ENCODE measurements at places on chromosomes 5 and 9. TPM values are rescaled to one million over a fixed set of nuclear protein-coding genes. Genes with fewer than 3 reads are reported as not detected.

The PCDHGA11 gene
- total RNA-seq: not detected

The MEGF10 gene
- total RNA-seq: not detected

The CCNJL gene
- total RNA-seq: not detected

The DPYSL3 gene
- total RNA-seq: 0.23 TPM

The FOXD4L5 gene
- total RNA-seq: 0.16 TPM

The XRCC4 gene
- 12.6 TPM for total RNA-seq

The IL33 gene
- total RNA-seq: not detected

The C9 gene
- not detected for total RNA-seq

The ANKRD33B gene
- 5.5 TPM for total RNA-seq

DNA sequence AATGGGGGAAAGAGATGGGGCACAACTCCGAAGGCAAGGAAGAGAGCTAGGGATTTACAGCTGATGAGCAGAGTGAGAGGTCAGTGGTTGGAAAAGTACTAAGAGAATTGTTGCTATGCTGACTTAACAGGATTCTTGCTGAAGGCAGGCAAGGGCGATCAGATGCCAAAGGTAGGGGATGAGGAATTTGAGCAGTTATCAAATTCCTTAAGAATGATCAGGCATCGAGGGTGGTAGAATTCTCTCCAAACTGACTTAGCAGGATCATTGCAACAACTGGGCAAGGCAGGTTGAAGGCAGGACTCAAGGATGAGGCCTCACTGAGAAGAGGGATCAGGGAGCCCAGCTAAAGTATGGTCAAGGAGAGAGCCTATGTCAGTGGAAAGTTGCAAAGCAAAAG lies 171.0 kb downstream of the HSD17B3 start:
- H3K27me3 ChIP-seq: peaks cover 22% of the 10 kb centered on the region
- H3K27ac ChIP-seq: no peak overlapping the region
- no peaks in the 10 kb centered on the region for H3K4me1 ChIP-seq
- H3K4me3 ChIP-seq: no peak overlapping the region
- no peak for DNase-seq

- peaks cover 95% of the 10 kb centered on the region for H3K4me1 ChIP-seq
- H3K27me3 ChIP-seq: no peaks in the 10 kb centered on the region
- peak overlapping the region; percentile 54 for H3K4me3 ChIP-seq
- H3K27ac ChIP-seq: peak overlapping the region; percentile 94
- peaks cover 93% of the 10 kb centered on the region for H3K36me3 ChIP-seq
Observed at GRCh38 chr5:157253547-157253946, 12.4 kb upstream of the CYFIP2 start.

- no peaks in the 10 kb centered on the region for H3K27me3 ChIP-seq
Observed at GRCh38 chr9:5178126-5178805, 7.2 kb downstream of the INSL6 start.

DNA sequence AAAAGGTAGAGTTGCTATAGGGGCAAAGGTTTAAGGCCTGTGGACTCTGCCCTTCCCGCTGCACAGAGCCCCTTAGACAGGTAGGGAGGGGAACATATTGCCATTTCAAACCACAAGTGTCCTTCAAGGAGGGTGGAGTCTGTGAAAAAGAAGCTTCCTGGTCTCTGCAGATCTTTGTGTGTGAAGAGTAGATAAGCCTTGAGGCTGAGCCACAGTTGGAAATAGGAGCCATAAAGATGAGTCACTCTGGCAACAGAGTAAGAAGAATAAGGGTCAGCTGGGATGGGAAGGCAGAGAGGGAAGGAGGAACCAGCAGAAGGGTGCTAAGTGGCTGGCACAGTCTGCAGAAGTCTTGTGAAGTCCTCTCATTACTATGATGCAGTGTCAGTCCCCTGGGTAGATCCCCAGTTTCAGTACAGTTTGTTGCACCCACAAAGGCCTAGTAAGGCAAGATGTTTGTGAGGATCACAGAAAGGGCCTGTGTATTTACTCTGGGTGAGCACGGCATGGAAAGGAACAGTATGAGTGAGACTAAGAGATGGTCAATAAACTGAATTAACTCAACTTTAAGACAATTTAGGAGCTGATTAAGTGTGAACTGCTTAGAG lies 18.1 kb downstream of the GRXCR2 start:
- DNase-seq: no peak
- H3K4me3 ChIP-seq: no peak overlapping the region
- H3K27me3 ChIP-seq: peaks cover 14% of the 10 kb centered on the region
- H3K36me3 ChIP-seq: no peaks in the 10 kb centered on the region

- no peaks in the 10 kb centered on the region for H3K4me1 ChIP-seq
- no peaks in the 10 kb centered on the region for H3K36me3 ChIP-seq
- H3K27me3 ChIP-seq: peaks cover 9% of the 10 kb centered on the region
- peak; percentile 80 for DNase-seq
- no peak overlapping the region for H3K4me3 ChIP-seq
- H3K27ac ChIP-seq: no peak overlapping the region
Observed at GRCh38 chr9:34500623-34501267, 22.0 kb downstream of the ENHO start.

- no peak for DNase-seq
- H3K27me3 ChIP-seq: no peaks in the 10 kb centered on the region
- no peak overlapping the region for H3K4me3 ChIP-seq
- H3K36me3 ChIP-seq: no peaks in the 10 kb centered on the region
Observed at GRCh38 chr5:3818624-3819023, 223.0 kb downstream of the IRX1 start.

DNA sequence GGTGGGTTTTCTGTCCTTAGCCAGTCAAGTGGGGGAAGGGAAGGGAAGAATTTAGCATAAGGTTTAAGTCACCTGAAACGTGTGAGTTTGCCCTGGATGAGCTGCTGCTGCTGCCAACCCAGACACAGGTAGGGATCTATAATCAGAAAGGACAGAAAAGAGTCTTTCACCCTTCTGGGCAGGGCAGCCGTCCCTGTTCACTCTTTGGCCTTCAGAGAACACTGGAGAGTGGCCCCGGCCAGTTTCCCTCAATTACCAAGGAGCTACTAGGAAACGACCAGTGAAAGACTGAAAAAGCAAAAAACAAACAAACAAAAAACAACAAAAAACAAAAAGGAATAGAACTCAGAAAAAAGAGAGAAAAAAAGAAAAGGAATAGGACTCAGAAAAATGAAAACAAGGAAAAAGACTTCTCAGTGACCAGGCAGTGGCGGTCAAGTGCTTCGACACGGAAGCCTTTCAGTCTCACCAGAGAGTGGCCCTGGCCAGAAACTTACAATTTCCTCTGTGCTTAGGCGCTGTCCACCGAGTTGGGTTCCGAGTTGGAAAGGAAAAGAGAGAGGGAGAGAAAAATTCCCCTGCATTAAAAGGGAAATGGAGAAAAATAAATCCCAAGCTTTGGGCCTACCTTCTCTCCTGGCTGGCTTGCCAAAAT lies 2.5 kb upstream of the GM2A start:
- H3K27ac ChIP-seq: peak overlapping the region; percentile 23
- peak overlapping the region; percentile 32 for H3K4me3 ChIP-seq

GRCh38 chr9:4073371-4073770 lies 226.5 kb downstream of the GLIS3 start:
- no peaks in the 10 kb centered on the region for H3K27me3 ChIP-seq
- no peak for DNase-seq
- H3K36me3 ChIP-seq: no peaks in the 10 kb centered on the region

GRCh38 chr9:105855987-105856386 lies 161.6 kb downstream of the TMEM38B start:
- peaks cover 18% of the 10 kb centered on the region for H3K27me3 ChIP-seq
- peaks cover 27% of the 10 kb centered on the region for H3K4me1 ChIP-seq
- no peak overlapping the region for H3K27ac ChIP-seq
- DNase-seq: no peak
- H3K36me3 ChIP-seq: no peaks in the 10 kb centered on the region

DNA sequence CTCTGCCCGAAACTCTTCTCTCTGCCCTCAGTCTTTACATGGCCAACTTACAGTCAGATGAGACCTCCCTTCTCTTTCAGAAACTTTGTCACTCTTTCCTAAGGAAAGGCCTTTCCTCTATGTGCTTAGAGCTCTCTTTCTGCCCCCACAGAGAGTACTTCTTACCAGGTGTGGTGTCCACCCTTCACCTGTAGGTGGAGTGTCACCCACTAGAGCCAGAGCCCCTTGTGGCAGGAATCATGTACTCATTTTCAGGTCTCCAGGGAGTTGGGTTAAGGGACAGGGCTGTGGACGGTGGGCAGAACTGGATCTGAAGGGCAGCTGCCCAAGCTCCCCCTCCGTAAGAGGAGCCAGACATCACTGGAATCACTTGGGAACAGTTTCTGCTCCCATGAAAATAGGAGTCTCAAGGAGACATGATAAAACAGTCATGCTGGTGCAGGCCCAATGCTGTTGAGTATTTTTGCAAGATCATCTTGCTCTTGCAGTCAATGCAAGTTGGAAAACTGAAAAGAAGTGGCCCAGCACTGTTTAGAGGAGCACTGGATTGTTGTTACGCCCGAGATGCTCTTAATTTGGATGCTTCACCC lies 436.7 kb downstream of the ZSWIM6 start:
- H3K27me3 ChIP-seq: no peaks in the 10 kb centered on the region
- DNase-seq: peak; percentile 30
- H3K4me3 ChIP-seq: no peak overlapping the region
- H3K4me1 ChIP-seq: no peaks in the 10 kb centered on the region
- no peaks in the 10 kb centered on the region for H3K36me3 ChIP-seq

DNA sequence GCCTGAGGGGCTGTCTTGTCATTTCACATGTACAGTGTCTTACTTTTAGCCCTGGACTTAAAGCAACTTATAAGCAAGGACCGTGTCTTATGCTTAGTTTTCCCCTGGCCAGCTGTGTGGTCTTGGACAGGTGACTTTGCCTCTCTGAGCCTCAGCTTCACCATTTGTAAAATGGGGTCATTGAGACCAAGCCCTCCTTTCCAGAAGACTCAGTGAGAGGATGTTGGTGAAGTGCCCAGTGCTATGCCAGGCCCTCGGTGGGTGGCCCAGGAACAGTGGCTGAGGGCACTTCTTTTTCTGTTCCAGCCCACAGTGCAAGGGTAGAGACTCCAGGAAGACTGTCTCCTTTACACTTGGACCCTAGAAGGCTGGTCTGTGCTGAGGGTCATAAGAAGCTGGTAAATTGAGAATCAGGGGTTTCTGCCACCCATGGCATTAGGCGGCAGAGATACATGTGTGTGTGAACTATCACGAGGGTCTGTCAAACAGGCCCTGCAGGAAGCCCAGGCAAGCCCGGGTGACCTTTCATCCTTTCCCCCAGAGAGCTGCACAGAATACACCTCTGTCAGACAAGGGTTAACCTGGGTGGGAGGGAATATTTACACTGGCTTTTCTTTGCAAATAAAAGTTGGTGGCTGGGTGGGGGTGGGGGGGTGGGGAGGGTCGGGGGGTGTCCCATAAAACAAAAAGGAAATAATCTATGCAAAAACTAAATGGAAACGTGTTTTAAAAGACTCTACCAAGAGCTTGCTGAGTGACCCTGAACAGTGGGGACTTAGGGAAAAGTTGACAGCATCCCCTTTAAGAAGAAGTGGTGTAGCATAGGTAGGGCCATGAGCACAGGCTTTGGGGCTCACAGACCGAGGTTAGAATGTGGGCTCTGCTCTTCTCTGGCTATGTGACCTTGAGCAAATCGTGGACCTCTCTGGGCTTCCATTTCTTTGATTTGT lies 20.4 kb upstream of the KIF12 start:
- H3K36me3 ChIP-seq: no peaks in the 10 kb centered on the region
- no peak for DNase-seq
- H3K27me3 ChIP-seq: peaks cover 4% of the 10 kb centered on the region
- no peak overlapping the region for H3K27ac ChIP-seq

- H3K4me1 ChIP-seq: no peaks in the 10 kb centered on the region
- H3K4me3 ChIP-seq: no peak overlapping the region
- peaks cover 21% of the 10 kb centered on the region for H3K27me3 ChIP-seq
- no peaks in the 10 kb centered on the region for H3K36me3 ChIP-seq
- H3K27ac ChIP-seq: no peak overlapping the region
Observed at GRCh38 chr9:69004836-69005235, 9.1 kb downstream of the PRKACG start.

DNA sequence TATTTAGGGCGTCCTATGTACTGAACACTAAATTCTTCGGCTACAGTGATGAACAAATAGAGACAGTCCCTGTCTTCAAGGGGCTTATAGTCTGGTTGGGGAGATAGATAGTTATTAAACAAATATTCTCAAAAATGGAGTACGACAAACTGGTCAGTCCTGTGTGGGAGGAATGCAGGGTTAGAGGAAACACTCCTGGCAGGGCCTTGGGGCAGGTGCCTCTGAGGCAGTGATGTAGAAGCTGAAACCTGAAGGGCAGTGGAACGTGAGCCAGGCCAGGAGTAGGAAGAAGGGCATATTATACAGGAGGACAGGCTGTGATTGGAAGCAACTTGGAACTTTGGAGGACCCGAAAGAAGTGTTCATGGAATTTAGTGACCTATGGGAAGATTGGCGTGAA lies 133.4 kb downstream of the AOPEP start:
- H3K4me3 ChIP-seq: no peak overlapping the region
- peak overlapping the region; percentile 91 for H3K27ac ChIP-seq
- H3K36me3 ChIP-seq: peaks cover 3% of the 10 kb centered on the region

DNA sequence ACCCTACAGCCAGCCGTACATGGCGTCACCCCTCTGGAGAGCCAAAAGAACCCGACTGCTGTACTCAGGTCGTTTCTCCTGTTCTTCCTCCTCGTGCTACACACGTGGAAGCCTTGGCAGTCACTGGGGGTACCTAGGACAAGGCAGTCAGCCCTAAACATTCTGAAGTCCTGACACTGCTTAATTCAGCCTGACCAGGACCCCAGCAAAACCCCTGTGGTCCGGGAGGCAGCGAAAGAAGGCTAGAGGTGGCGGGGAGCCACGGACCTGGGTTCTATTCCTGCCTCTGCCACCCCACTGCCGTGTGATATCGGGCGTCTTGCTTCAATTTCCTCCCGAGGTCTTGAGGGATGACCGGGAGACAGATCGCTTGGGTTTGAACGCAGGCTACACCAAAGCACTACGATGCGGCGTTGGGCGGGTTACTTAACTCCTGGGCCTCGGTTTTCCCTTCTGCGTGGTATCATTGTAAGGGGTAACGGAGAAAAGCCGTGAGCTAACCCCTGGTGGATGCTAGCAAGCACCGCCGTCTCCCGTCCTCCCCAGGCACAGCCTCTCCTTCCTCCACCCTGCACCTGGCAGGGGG lies 429 bp upstream of the ARL10 start:
- H3K27me3 ChIP-seq: no peaks in the 10 kb centered on the region
- H3K27ac ChIP-seq: peak overlapping the region; percentile 64
- peaks cover 36% of the 10 kb centered on the region for H3K4me1 ChIP-seq
- peak overlapping the region; percentile 72 for H3K4me3 ChIP-seq
- peaks cover 9% of the 10 kb centered on the region for H3K36me3 ChIP-seq

DNA sequence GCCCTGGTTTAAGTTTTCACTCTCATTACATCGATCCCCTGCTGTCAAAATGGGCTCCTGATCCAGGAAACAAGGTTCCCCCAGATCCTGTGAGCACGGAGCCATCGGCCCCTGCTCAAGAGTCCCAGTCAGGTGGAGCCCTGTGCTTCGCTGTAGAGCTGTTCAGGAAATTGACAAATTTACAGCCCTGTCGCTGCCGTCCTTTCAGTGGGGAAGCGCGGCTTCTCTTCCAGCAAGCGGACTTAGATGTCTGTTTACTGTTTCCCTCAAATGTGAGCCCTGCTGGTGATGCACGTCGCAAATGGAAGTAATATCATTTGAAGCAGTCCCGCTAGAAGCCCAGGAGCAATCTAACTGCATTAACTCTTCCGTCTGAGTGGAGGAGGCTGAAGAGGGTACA lies 760.9 kb upstream of the WWC1 start:
- no peaks in the 10 kb centered on the region for H3K4me1 ChIP-seq
- no peaks in the 10 kb centered on the region for H3K36me3 ChIP-seq
- no peaks in the 10 kb centered on the region for H3K27me3 ChIP-seq
- no peak for DNase-seq
- H3K4me3 ChIP-seq: no peak overlapping the region

GRCh38 chr9:110208031-110208430 lies at the start of gene C9orf152:
Gene C9orf152 (minus strand): TSS chr9:110208159. CDS start chr9:110207579, 580 bp downstream.
- no peak for DNase-seq
- H3K27me3 ChIP-seq: peaks cover 5% of the 10 kb centered on the region
- H3K36me3 ChIP-seq: no peaks in the 10 kb centered on the region
- H3K27ac ChIP-seq: no peak within 1 kb of the TSS
- H3K4me1 ChIP-seq: no peaks in the 10 kb centered on the region

- peaks cover 4% of the 10 kb centered on the region for H3K36me3 ChIP-seq
Observed at GRCh38 chr9:127679506-127679905, 27.3 kb upstream of the CFAP157 start.
